Left renal pelvis (tissue), 4 donors: ENCODE measurements at places on chromosomes 6 and 20. TPM values are rescaled to one million over a fixed set of nuclear protein-coding genes. Genes with fewer than 3 reads are reported as not detected.

The SLPI gene
- 12.5 TPM for polyA plus RNA-seq

The KIF25 gene
- 0.14 TPM for polyA plus RNA-seq

GRCh38 chr6:22896696-22897095, 327.3 kb downstream of the HDGFL1 start:
- DNase-seq, result no peak

DNA sequence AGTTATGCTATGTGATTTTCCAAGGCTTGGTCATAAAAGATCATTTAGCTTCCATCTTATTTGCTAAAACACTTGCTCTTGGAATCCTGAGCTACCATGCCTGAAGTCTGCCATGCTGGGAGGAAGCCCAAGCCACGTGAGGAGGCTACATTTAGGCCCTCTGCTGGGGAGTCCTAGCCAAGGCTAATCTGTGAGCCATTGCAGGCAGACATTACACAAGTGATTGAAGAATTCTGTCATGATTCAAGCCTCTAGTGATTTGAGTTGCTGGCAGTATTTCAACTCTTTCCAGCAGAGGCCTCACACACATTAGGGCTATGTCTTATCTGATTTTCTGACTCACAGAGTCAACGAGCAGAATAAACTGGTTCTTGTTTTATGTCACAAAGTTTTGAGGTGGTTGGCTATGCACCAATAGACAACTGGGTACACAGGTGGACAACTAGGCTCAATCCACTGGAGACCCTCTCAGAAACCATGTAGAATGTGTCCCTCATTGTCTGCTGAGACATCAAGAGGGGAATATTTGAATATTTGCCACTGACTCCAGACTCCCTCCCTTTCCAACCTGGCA, 227.2 kb upstream of the SULF2 start:
- DNase-seq, result no peak

DNA sequence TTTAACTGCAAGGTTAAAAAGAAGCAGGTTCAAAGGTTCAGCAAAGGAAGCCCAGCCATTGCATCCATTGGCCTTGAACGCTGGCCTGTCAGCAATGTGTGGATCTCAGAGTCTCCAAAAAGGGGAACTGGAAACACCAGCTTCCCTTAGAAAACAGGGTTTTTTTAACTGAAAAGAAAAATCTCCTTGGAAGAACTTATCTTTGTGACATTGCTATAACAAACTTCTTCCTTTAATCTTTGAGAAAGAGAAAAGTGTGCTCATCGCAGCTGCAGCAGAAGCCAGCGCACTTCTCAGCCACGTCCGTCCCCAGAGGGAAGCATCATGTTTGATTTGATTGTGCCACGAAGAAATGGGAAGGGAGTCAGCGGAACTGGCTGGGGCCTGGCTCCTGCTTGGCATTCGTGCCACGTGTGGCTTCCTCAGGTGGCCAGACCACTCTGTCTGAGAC, 215.0 kb downstream of the SYNDIG1 start:
- DNase-seq, result no peak

DNA sequence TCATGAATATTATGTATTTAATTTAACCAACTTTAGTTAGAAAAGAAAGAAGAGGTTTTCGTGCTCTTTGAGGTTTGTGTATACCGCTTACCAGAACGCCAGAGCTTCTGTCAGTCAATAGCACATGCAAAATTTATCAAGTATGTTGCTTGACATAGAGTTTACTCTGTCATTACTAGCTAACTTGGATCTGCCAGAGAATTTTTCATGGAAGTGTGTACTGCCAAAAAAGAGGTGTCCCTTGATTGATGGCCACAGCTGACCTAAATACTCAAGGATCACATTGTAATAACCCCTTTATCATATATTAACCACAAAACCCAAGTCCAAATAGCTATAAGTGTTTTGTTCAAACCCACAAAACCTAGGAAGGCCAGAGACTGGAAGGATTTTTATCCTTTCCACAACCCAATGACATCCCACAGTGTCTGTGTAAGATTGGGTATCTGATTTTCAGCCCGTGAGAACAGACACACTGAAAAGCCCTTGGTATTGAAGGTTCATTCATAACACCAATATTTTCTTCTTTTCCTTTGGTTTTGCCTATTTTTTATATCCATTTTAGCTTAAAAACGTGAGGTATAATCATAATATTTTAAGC, 194.0 kb upstream of the EYA4 start:
- no peak for DNase-seq
